NAMALWA (cell line): ENCODE measurements at places on chromosomes 6 and 20.

GRCh38 chr20:16107172-16107870 is 465.9 kb downstream of the KIF16B start:
- DNase-seq, result no peak

GRCh38 chr20:10490706-10491105 is 55.6 kb downstream of the SLX4IP start:
- DNase-seq, result no peak

DNA sequence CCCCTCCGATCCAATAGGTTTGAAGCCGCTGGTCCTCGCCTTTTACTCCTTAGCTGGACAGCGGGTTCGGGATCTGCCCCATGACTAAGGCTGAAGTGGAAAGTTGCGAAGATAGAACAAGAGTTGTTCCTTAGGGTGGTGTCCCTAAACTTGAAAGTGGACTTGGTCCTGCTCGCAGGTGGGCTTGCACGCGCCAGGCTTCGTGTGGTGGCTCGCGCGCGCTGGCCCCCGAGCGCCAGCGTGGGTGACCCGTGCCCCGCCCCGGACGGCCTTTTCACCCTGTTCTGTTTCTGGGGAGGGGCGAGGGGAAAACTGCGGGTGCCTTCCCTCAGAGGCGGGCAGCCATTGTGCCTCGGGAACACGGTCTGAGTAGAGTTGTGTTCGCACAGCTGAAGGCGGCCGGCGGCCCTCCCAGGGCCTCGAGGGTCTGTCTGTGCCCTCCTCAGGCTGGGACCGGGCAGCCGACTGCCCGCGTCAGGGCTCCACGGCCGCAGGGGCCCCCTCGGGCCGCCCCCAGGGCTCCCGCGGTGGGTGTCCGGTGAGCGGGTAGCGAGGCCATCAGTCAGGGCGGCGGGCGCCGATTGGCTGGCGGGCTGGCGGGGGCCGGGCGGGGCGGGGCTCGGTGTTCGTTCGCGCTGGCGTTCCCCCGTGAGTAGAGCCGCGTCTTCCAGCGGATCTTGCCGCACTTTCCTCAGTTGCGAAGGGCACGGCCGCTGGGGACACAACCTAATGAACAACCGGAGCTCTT is 33.0 kb downstream of the RREB1 start:
- peak; percentile 79 for DNase-seq

- no peak for DNase-seq
Measured at GRCh38 chr20:17683218-17684076, 1.4 kb upstream of the RRBP1 start.
